ENCODE measurements at places on chromosomes 11 and 22. TPM values are rescaled to one million over a fixed set of nuclear protein-coding genes. Genes with fewer than 3 reads are reported as not detected.

The VWCE gene
- 2.2 TPM for total RNA-seq

The HORMAD2 gene
- total RNA-seq: 0.51 TPM

The SCGB1A1 gene
- total RNA-seq: not detected

The MUC2 gene
- total RNA-seq: not detected

The MAPK8IP2 gene
- 1.0 TPM for total RNA-seq

Measured in mesangial cell (primary cell).